Islet precursor cell (in vitro differentiated cells): ENCODE measurements at places on chromosomes 2 and 18.
A peak's percentile ranks its signal among the peaks of the same experiment; 100 is the strongest.

DNA sequence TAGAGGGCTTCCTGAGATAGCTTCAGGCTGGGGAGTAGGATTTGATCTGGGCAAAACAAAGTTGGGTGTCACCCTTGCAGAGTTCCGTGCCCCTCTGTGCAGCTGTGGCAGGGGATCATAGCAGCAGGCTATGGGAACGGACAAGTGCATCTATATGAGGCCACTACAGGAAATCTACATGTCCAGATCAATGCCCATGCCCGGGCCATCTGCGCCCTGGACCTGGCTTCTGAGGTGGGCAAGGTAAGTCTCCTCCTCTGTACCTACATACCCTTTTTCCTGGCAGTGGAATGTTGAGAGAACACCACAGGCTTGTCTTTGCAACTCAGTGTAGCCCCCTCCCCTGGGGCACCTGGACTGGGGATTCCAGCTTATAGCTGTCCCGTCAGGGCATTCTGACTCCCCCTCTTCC, 3.5 kb downstream of the WDR54 start:
- DNase-seq, result no peak

DNA sequence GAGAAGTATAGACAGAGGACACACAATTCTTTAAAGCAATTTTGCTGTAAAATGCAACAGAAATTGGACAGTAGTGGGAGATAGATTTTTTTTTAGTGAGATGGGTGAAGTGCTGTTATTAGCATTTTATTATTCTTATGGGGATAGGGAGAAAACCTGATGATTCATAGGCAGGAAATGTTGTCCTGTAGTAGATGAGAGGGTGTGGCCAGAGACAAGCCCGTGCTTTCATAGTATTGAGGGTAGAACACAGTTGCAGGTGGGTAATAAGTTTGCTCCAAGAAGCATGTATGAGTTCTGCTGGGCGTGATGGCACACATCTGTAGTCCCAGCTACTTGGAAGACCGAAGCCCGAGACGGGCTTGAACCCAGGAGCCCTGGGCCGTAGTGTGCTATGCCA, 128.3 kb upstream of the ARHGAP28 start:
- DNase-seq, result no peak

- no peak for DNase-seq
Measured at GRCh38 chr2:170707821-170708795, 7.0 kb upstream of the SP5 start.

GRCh38 chr2:78718024-78718423, 307.5 kb upstream of the REG3G start:
- no peak for DNase-seq

GRCh38 chr2:187506416-187506815, 47.8 kb downstream of the TFPI start:
- no peak for DNase-seq

GRCh38 chr2:215843579-215843978, 169.8 kb downstream of the MREG start:
- DNase-seq, result no peak

DNA sequence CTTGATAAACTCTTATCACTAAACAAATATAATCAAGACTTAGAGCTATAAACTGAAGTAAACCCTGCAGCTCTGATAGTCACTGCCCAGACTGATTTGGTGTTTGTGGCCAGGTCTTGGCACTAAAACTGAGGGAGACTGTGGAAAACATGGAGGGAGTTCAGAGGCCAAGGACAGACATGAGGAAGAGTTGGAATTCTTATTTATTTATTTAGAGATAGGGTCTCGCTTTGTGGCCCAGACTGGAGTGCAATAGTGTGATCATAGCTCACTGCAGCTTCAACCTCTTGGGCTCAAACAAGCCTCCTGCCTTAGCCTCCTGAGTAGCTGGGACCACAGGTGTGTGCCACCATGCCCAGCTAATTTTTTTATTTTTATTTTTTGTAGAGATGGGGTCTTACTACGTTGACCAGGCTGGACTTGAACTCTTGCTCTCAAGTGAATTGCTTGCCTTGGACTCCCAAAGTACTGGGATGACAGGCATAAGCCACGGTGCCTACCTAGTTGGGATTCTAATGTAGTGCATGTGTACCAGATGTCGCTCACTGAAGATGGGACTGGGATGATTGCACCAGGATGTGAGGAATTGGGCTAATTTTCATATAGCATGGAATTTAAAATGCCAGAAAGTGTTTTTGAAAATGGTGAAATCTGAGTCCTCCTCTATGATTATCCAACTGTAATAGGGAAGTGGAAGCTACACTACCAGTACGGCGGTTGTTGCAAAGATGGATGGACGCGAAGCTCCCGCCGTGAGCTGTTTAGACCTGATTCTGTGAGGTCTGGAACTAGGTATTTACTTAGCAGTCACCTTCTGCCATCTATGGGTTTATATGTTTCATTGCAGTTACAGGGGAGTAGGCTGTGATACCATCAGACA, 52.7 kb upstream of the CTLA4 start:
- no peak for DNase-seq

GRCh38 chr2:216540920-216541319, 42.3 kb downstream of the RPL37A start:
- peak; percentile 69 for DNase-seq

GRCh38 chr18:23274638-23275482, 139.6 kb downstream of the CABLES1 start:
- no peak for DNase-seq

DNA sequence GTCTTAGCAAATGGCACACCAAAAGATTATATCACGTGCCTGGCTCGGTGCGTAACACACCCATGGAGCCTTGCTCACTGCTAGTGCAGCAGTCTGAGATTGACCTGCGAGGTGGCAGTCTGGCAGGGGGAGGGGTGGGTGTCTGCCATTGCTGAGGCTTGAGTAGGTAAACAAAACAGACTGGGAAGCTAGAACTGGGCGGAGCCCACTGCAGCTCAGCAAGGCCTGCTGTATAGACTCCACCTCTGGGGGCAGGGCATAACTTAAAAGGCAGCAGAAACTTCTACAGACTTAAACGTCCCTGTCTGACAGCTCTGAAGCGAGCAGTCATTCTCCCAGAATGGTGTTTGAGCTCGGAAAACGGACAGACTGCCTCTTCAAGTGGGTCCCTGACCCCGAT, 55.9 kb upstream of the FSHR start:
- peak; percentile 84 for DNase-seq

- DNase-seq, result peak; percentile 84
Measured at GRCh38 chr2:8548065-8548618, 133.7 kb upstream of the ID2 start.

DNA sequence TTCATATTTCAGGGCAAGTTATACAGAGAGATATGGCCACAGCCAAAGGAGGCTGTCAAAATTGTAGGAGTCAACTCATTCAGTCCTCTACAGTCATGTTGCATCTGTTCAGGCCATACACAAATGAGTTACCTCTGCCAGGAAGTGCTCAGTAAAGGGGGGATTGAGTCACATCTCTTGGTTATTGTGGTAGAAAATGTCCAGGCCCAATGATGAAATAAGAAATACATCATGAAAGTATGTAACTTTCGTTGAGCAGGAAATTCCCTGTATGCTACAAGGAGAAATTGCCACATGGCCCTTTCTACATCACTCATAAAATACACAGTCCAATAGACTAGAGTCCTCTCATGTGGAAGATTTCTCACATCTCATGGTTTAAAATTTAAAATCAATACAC, 103.9 kb upstream of the COL3A1 start:
- no peak for DNase-seq

DNA sequence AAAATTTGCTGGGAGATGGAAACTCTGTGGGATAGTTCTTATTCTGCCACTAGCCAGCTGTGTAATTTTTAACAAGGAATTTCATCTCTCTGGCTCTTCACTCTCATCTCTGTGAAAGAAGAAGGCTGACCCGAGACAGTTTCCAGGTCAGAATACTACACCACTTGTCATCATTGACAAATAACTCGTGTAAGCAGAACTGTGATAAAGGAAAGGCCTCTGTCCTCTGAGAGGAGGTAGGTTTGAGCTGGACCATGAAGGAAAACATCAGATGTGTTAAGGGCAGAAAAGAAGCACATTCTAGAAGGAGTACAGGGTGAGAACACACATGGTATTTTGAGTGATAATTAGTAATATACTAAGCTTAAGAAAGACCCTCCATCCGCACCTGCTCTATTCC, 211.4 kb upstream of the DDX18 start:
- DNase-seq, result no peak

GRCh38 chr2:107093426-107093957, 207.5 kb upstream of the ST6GAL2 start:
- no peak for DNase-seq

DNA sequence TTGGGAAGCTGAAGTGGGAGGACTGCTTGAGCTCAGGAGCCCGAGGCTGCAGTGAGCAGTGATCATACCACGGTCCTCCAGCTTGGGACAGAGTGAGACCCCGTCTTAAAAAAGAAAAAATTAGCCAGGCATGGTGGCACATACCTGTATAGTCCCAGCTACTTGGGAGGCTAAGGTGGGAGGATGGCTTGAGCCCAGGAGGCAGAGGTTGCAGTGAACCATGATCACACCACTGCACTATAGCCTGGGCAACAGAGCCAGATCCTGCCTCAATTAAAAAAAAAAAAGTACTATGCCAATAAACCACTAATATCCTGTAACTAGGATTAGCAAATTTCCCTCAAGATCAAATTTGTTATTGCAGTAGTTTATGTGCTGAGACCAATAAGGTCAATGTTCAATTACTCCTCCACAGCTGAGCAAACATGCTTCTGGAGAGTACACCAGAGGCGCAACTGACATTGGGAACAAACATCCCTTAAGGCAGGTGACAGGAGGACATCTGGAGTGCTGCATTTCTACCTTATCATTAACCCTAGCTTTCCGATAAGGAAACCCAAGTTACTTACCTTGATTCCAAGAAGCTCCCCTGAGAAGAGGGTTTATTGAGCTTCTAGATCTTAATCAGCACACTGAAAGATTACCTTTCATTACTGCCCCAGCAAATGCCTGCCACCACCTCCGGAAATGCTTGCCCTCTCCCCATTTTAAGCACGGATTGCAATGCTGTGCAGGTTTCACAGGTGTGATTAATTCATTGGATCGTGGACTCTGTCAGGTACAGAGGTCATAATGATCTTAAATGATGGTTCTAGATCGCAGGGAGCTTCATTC, 26.2 kb downstream of the MGAT4A start:
- no peak for DNase-seq

DNA sequence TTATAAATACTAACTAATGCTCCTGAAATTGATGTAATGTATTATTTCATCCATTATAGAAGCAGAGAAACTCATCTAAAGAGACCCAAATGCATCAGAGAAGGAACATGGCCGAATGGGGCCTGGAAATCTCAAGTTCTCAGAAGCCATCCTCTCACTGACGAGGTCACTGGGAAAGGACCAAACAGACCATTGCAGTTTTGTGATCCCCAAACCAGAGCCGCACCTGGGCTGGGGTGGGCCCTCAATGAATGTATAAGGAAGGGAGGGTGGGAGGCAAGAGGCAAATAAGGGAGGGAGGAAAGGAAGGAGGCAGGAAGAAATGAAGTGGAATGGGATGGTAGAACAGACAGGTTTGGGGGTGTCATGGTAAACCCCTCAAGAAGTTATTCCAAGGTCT, 245.3 kb upstream of the ID2 start:
- peak; percentile 23 for DNase-seq

DNA sequence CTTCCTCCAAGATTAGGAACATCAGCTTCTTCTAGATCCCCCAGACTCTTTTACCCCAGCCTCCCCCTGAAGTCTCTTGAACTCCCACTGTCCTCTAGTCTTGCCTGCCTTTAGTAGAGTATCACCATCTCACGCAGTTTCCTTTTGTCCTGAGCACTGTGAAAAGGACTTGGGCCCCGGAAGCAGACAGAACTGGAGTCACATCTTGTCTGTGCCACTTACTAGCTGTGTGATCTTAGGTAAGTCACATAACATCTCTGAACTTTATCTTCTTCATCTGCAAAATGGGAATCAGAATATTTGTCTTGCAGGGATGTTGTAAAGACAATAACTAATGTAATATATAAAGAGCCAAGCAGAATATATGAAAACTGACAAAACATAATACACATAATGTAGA, 8.4 kb upstream of the TRABD2A start:
- no peak for DNase-seq

DNA sequence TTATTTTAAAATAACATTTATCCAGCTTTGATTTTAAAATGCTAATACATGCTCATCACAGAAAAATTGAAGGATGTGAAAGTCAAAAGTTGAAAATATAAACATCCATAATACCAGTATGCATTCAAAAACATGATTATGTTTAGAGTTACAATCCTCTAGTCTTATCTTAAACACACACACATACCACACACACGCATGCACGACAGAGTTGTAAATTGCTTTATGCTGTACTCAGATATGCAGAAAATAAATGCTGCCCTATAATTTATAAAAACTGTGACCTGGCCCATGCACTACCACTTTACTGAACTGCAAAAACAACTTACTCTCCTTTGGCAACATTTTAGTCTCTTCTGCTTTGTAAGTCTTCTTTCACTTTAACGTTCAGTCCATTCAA, 793.0 kb upstream of the FANCL start:
- DNase-seq, result no peak

- no peak for DNase-seq
Measured at GRCh38 chr18:39753178-39753577, 2187.6 kb upstream of the CELF4 start.

DNA sequence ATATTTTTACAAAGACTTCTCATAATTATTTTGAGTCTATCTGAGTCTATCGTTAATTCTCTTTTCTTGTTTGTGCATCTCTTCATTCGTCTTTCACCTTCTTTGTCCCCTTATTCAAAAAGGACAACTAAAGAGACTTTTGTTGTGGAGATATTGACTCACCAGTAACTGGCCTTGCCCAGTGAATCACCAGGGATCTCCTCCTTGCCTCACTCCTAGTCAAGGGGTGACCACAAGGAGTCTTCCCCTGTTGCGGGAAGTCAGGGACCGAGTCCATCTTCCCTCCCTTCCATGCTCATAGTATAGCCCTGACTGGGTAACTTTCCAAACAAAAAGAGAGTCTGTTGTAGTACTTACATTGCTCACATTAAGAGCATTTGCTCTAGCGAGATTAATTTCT, 158.9 kb downstream of the NEB start:
- no peak for DNase-seq

DNA sequence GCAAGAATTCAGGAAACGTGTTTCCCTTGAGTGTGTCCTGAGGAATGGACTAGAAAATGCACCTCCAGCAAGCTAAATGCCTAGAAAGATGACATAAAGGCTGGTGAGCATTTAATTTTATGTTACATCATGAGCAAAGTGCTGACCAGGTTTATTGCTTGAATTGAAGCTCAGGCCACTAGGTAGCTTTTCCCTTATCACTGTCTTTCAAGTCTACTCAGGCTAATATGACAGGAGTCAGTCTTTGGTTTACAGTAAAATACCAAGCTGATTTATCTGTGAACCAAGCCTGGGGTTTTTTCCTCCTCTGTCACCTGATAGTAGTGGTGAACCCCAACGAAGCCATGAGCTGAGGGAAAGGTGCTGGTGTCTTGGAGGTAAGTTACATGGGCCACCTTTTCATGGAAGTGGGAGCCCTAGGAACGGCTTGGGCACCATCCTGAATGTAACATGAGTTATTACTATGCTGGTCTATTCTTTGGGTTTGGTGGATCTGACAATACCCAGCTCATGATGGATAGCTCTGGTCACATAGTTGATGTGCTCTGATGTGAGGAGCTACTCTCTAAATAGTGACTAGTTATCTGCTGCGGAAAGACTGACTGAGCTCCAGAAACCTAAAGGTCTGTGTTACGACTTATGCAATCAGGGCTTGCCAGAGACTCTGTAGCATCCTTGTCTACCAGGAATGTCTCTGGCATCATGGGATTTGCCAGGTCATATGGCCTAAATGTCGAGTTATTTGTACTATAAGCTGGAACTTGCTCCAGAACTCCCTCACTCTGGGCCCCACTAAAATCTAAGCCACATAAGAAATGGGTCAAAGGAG, 39.8 kb downstream of the NUP35 start:
- no peak for DNase-seq

GRCh38 chr2:73069041-73069854, 2.3 kb downstream of the SFXN5 start:
- DNase-seq, result peak; percentile 46
